Ascending aorta (tissue), 2 donors: ENCODE measurements at places on chromosomes 5 and 9.
A peak's percentile ranks its signal among the peaks of the same experiment; 100 is the strongest.

DNA sequence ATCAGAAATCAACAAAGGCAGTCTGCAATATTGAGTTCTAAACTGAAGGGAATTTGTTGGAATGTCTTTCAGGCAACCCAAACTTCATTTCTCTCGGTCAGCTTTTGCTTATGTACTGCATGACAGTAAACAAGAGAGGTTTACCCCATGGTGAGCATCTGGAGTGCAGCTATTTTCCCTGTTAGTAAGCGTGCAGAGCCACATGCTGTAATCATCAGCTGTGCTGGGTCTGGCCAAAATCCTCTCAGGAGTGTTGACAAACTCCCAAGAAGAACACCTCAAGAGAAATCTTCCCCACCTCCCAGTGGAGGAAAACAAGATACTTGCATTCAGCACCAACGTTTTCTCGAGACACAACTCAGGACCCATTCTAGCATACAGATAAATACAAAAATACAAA is 83.6 kb upstream of the ADAMTSL1 start:
- no peaks in the 10 kb centered on the region for H3K27me3 ChIP-seq
- no peak overlapping the region for H3K4me3 ChIP-seq
- peaks cover 24% of the 10 kb centered on the region for H3K4me1 ChIP-seq
- no peak for DNase-seq
- H3K27ac ChIP-seq = no peak overlapping the region
- H3K36me3 ChIP-seq = no peaks in the 10 kb centered on the region

- H3K4me1 ChIP-seq = peaks cover 3% of the 10 kb centered on the region
- no peak overlapping the region for H3K4me3 ChIP-seq
- peaks cover 4% of the 10 kb centered on the region for H3K27me3 ChIP-seq
- no peak for DNase-seq
- no peak overlapping the region for H3K27ac ChIP-seq
Observed at GRCh38 chr9:114094971-114095370, 4.1 kb downstream of the KIF12 start.

GRCh38 chr5:159241946-159242552 is 21.0 kb upstream of the UBLCP1 start:
- DNase-seq = no peak
- no peak overlapping the region for H3K27ac ChIP-seq
- no peaks in the 10 kb centered on the region for H3K4me1 ChIP-seq

DNA sequence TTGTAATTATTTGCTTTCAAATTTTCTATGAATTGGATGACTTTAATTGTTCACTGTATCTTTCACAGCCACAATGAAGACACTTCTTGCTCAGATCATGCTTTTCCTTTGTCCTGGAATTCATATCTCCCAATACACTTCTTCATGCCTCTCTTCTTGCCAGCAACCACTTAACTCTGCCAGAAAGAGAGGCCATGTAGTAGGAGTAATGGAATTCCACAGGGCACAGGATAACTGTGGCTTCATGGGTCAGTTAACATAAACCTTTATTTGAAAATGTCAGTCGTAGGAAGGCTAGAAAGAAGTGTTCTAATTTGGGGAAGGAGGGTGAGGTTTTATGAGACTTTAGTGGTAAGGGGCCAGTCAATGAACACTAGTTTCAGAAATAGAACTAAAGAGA is 190.3 kb downstream of the TMEM167A start:
- no peaks in the 10 kb centered on the region for H3K4me1 ChIP-seq
- H3K27ac ChIP-seq = no peak overlapping the region
- no peaks in the 10 kb centered on the region for H3K27me3 ChIP-seq
- DNase-seq = no peak
- no peaks in the 10 kb centered on the region for H3K36me3 ChIP-seq

GRCh38 chr9:38294220-38294960 is 98.1 kb upstream of the ALDH1B1 start:
- H3K4me1 ChIP-seq = peaks cover 15% of the 10 kb centered on the region
- H3K27me3 ChIP-seq = no peaks in the 10 kb centered on the region
- DNase-seq = no peak
- H3K36me3 ChIP-seq = no peaks in the 10 kb centered on the region

GRCh38 chr5:171422902-171423663 is 3.6 kb downstream of the FGF18 start:
- peaks cover 15% of the 10 kb centered on the region for H3K4me1 ChIP-seq
- H3K4me3 ChIP-seq = no peak overlapping the region
- no peak for DNase-seq
- no peaks in the 10 kb centered on the region for H3K36me3 ChIP-seq
- H3K27me3 ChIP-seq = no peaks in the 10 kb centered on the region

- no peak for DNase-seq
- no peak overlapping the region for H3K4me3 ChIP-seq
- no peaks in the 10 kb centered on the region for H3K27me3 ChIP-seq
- H3K36me3 ChIP-seq = no peaks in the 10 kb centered on the region
- H3K27ac ChIP-seq = no peak overlapping the region
Observed at GRCh38 chr9:81384911-81385310, 304.4 kb downstream of the TLE1 start.

GRCh38 chr9:7500521-7500920 is 299.1 kb downstream of the DMAC1 start:
- no peaks in the 10 kb centered on the region for H3K4me1 ChIP-seq
- no peaks in the 10 kb centered on the region for H3K27me3 ChIP-seq
- DNase-seq = no peak
- no peak overlapping the region for H3K27ac ChIP-seq
- no peaks in the 10 kb centered on the region for H3K36me3 ChIP-seq

DNA sequence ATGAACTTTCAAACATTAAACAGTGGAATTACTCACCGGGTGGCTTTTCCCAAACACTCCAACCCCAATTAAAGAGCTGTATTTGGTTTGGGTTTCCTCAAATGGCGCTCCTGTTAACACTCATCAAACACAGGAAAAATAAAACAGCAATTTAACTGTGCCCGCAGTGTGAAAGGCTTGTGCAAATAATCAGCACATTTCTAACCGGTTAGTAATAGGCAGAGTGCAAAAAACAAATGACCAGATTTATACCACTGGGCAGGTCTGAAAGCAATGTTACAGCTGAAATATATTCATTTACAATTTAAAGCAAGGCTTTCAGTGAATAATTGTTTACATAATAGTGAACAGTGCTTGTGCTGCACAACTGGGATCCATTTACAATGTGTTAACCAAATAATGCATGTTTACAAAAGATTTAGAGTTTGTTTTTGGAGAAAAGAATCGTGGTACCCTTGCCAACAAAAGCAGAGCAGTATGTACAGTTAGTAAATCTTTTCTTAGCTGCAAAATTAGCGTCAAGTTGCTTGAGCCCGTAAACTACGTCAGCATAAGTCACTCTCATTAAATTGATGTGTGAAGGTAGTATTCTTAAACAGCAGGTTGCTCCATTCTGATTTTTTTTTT is 662.9 kb upstream of the ZNF608 start:
- DNase-seq = no peak
- H3K4me3 ChIP-seq = no peak overlapping the region
- no peaks in the 10 kb centered on the region for H3K27me3 ChIP-seq
- H3K36me3 ChIP-seq = no peaks in the 10 kb centered on the region
- H3K27ac ChIP-seq = peak overlapping the region; percentile 69

- H3K36me3 ChIP-seq = no peaks in the 10 kb centered on the region
- peak overlapping the region; percentile 93 for H3K27ac ChIP-seq
- no peak for DNase-seq
- H3K4me3 ChIP-seq = no peak overlapping the region
- H3K27me3 ChIP-seq = no peaks in the 10 kb centered on the region
Observed at GRCh38 chr9:113577525-113578261, 114.2 kb downstream of the RGS3 start.

- H3K36me3 ChIP-seq = no peaks in the 10 kb centered on the region
- no peak overlapping the region for H3K4me3 ChIP-seq
- no peak overlapping the region for H3K27ac ChIP-seq
- no peaks in the 10 kb centered on the region for H3K27me3 ChIP-seq
- no peaks in the 10 kb centered on the region for H3K4me1 ChIP-seq
Observed at GRCh38 chr9:124423591-124423990, 8.3 kb upstream of the PSMB7 start.

DNA sequence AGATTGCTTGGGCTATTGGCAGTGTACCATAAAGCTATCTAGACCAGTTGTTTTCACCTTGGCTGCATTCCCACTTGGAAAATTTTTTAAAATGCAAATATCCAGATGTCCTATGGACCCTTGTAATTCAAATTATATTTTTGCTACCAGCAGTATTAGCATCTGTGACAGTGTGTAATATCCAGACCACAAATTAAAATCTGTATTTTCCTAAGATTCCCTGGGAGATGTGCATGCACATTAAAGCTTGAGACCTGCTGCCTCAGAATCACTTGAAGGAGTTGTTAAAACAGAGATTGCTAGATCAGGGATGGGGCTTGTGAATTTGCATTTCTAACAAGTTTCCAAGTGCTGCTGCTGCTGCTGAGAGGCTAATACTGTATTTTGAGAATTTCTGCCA is 381.2 kb upstream of the PDE4D start:
- H3K27ac ChIP-seq = peak overlapping the region; percentile 12
- peaks cover 6% of the 10 kb centered on the region for H3K4me1 ChIP-seq
- no peaks in the 10 kb centered on the region for H3K36me3 ChIP-seq
- no peak overlapping the region for H3K4me3 ChIP-seq

GRCh38 chr9:80049096-80049782 is 477.5 kb downstream of the TLE4 start:
- no peak overlapping the region for H3K27ac ChIP-seq
- H3K27me3 ChIP-seq = no peaks in the 10 kb centered on the region
- H3K36me3 ChIP-seq = no peaks in the 10 kb centered on the region
- no peak overlapping the region for H3K4me3 ChIP-seq

GRCh38 chr9:136902259-136902821 is 16.0 kb downstream of the TRAF2 start:
- H3K36me3 ChIP-seq = peaks cover 6% of the 10 kb centered on the region
- H3K4me1 ChIP-seq = peaks cover 17% of the 10 kb centered on the region
- peak overlapping the region; percentile 80 for H3K27ac ChIP-seq
- DNase-seq = peak; percentile 83

GRCh38 chr5:52989025-52989780 is at the start of gene ITGA2:
ITGA2 (plus strand) TSS chr5:52989352; CDS start chr5:52989469, 117 bp downstream.
- peak within 1 kb of the TSS; percentile 78 for H3K4me3 ChIP-seq
- DNase-seq = no peak
- no peaks in the 10 kb centered on the region for H3K27me3 ChIP-seq
- H3K27ac ChIP-seq = peak within 1 kb of the TSS; percentile 44

DNA sequence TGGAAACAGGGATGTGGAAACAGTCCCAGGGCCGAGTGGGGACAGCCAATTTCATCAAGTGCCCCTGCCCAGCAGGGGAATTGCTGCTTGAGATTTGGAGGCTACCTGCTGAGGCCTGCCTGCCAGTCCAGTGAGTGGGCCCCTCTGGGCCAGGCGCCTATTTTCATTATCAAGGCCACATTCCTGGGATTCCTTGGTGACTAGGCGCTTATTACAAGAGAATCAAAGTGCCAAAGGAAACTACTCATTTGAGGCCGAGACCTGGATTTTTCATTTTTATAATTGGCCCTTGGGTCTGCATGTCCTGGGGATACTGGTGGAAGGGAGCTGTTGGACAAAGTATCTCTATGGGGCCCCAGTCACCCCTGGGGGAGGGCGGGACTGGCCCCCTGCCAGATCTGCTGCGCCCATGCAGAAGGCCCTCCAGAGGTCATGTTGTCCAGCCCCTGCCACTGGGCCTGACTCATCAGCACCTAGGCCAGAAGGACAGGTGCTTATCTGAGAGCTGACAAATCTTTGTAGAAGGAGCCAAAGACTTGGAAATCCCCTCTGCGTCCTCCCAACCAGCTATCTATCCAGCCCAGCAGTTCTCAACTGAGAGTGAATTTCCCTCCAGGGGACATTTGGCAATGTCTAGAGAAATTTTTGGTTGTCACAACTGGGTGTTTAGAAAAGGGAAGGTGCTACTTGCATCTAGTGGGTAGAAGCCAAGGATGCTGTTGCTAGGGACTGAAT is 45.6 kb downstream of the FOXI1 start:
- H3K27ac ChIP-seq = peak overlapping the region; percentile 65
- H3K36me3 ChIP-seq = no peaks in the 10 kb centered on the region
- no peaks in the 10 kb centered on the region for H3K27me3 ChIP-seq
- H3K4me3 ChIP-seq = no peak overlapping the region

- no peaks in the 10 kb centered on the region for H3K27me3 ChIP-seq
- H3K4me3 ChIP-seq = no peak overlapping the region
- H3K4me1 ChIP-seq = no peaks in the 10 kb centered on the region
- H3K36me3 ChIP-seq = no peaks in the 10 kb centered on the region
- H3K27ac ChIP-seq = no peak overlapping the region
- peak; percentile 73 for DNase-seq
Observed at GRCh38 chr5:127313847-127314473, 23.4 kb downstream of the MEGF10 start.

DNA sequence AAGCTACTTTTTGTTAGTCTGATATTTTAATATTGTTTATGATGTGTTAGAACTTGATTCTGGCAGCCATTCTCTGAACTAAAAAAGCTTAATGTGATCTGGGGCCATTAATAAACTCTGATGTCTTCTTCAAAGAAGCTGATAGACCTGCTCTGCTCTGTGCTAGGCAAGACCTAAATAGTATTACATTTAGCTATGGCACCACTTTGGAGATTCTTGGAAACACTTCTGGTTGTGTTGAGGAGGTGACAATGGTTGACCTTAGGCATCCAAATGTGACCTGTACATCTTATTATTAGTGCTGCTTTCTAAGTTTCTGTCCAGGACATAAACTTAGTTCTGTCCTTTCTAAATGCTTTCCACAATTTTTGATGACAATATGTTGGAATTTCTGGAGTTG is 21.7 kb upstream of the SCGB3A2 start:
- DNase-seq = no peak
- no peak overlapping the region for H3K27ac ChIP-seq
- no peak overlapping the region for H3K4me3 ChIP-seq
- no peaks in the 10 kb centered on the region for H3K4me1 ChIP-seq

- no peak overlapping the region for H3K4me3 ChIP-seq
- no peak for DNase-seq
- H3K4me1 ChIP-seq = no peaks in the 10 kb centered on the region
- H3K36me3 ChIP-seq = no peaks in the 10 kb centered on the region
Observed at GRCh38 chr9:79577969-79578723, 6.4 kb downstream of the TLE4 start.

DNA sequence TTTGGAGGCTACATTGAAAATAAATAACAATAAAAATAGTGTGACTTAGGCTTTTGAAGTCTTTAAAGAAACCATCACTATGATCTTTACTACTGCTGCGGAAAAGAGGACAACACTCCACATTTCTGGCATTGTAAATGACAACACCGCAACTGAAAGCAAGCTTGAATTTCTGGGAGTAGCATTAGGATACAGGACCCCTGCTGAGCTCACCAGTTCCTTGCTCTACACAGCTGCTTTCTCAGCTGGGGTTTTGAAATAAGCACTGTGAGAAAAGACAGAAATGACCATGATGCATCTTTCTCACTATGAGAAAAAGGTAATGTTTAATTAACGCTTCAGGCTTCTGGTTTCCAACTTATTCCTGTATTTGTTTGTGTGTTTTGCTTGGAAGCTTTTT is 168.0 kb downstream of the TAF11L14 start:
- no peak overlapping the region for H3K27ac ChIP-seq
- H3K4me1 ChIP-seq = no peaks in the 10 kb centered on the region
- DNase-seq = no peak
- H3K27me3 ChIP-seq = no peaks in the 10 kb centered on the region
- H3K4me3 ChIP-seq = no peak overlapping the region

- no peaks in the 10 kb centered on the region for H3K4me1 ChIP-seq
- no peaks in the 10 kb centered on the region for H3K36me3 ChIP-seq
- no peaks in the 10 kb centered on the region for H3K27me3 ChIP-seq
- no peak overlapping the region for H3K4me3 ChIP-seq
- no peak overlapping the region for H3K27ac ChIP-seq
- no peak for DNase-seq
Observed at GRCh38 chr9:20043035-20043434, 254.2 kb upstream of the SLC24A2 start.
